Activated CD4-positive, CD25-positive, alpha-beta regulatory T cell treated with anti-CD3 and anti-CD28 coated beads, Interleukin-2, amount 50 U/mL, for 16 hours (primary cell): ENCODE measurements at places on chromosomes 3 and 15.

- no peak for DNase-seq
Observed at GRCh38 chr3:180657094-180657493, 22.2 kb downstream of the CCDC39 start.

GRCh38 chr15:64774629-64775493, 528 bp downstream of the RBPMS2 start:
- no peak for DNase-seq

DNA sequence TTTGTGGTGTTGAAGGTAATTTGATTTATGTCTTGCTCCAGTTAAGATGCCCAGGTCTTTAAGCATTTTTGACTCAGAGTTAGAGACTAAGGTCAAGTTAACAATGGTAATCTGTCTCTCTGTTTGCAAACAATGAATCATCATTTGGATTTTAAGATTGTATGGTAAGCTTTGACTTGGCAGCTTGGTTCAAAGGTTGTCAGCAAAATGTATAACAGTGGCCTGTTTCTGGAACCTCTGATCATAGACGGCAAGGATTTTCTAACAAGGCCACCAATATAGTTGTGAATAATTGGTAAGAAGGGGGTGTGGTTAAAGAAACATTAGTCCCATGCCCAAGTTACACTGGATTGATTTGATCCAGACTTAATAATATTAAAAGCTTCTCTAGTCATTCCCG, 775.2 kb upstream of the GOLIM4 start:
- DNase-seq = no peak

DNA sequence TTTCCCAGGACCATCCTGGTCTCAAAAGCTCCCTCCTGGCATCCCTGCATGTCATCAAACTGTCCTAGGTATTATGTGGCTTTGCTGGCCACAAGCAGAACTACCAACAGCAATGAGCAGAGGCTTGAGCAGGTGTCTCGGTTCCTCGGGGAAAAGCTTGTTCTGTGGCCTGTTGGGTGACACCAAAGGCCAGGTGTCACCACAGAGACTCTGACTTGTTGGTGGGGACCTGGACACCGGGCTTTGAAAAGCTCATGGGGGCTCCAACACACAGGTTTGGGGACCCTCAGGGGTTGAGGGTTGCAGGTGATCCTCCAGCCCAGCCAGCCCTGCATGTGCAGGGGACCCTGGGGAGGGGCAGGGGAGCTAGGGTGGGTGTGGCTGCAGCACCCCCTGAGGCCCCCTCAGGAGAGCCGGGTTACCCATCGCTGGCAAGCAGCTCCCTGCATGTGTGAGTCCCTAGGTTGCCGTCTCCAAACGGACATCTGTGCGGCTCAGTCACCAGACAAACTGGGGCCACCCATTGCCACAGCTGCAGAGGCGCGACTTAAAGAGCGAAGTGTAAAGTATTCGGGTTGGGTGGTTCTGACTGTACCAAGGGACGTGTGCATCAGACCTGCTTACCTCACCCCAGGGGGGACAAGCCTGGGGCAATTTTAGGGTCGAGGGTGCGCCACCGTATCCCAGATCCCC, 140.1 kb downstream of the CHSY1 start:
- no peak for DNase-seq

DNA sequence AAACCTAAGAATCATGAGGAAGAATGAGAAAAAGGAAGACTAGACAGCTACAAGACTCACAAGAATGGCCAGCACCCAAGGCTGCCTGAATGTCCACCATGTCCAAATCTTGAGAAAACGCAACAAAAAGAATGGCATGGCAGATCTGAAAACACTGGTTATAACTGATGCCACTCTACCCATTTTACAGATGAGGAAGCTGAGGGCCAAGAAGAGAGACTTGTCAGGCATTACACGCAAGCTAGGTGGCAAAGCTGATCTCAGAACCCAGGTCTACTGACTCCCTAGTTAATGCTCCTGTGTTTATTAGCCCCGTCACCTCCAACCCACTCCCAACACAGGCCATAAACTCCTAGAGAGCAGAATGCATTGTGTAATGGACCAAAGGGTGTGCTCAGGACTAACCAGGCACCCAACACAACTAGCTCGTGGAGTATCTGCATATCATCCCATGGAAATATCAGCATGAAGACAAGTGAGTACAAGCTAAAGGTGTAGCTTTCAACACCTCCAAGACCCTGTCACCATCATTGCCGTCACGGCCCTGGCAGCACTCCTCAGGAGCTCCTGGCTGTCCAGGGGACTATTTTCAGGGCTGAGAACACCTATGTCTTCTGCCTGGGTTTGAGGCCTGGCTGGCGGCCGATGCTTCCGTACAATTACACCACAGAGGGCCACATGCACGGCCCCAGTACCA, 111.7 kb downstream of the XXYLT1 start:
- no peak for DNase-seq

- no peak for DNase-seq
Observed at GRCh38 chr3:107842940-107843339, 247.9 kb downstream of the CD47 start.

DNA sequence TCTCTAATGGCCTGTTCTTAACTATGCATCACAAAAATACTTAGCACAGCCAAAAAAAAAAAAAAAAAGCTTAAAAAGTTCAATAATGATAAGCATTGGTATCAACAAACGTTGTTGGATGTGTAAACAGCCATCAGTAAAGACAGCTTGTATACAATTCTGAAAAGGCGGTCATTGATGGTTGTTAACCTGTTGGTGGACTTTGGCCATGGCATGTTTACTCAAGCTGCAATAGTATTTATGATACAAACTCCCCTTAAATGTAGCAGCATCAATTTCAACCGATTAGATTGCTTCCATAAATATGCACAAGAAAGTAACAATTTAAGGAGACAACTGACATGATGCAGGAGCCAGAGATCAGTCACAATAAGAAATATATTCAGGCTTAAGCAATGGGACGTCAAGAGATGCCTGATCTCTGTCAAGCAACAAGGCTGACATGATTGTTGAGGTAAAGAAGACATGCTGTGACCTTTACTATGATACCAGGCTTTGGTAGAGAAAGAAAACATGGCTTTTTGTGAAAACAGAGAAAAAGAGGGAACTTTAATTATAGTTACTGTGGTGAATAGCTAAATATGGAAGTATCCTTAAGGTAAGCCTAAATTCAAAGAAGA, 14.2 kb upstream of the SLC7A14 start:
- DNase-seq = no peak

DNA sequence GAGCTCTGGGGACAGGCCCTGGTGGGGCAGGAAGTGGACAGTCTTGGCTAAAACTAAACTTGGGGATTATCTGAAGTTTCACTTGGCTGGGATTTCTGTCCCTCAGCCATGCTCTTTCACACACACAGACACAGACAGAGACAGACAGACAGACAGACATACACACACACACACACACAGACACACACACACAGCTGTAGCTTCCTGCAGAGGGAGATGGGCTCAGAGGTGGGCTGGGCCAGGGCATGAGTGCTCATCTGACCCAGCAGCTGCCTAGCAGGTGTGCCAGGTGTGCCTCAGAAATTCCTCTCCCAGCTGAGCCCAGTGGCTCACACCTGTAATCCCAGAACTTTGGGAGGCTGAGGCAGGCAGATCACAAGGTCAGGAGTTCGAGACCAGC, 3.3 kb downstream of the RHOV start:
- no peak for DNase-seq
